Stimulated activated CD4-positive, alpha-beta T cell treated with anti-CD3 and anti-CD28 coated beads, Interleukin-15, amount 100 ng/mL, for 1 hour (primary cell): ENCODE measurements at places on chromosomes 11 and 22.
A peak's percentile ranks its signal among the peaks of the same experiment; 100 is the strongest.

DNA sequence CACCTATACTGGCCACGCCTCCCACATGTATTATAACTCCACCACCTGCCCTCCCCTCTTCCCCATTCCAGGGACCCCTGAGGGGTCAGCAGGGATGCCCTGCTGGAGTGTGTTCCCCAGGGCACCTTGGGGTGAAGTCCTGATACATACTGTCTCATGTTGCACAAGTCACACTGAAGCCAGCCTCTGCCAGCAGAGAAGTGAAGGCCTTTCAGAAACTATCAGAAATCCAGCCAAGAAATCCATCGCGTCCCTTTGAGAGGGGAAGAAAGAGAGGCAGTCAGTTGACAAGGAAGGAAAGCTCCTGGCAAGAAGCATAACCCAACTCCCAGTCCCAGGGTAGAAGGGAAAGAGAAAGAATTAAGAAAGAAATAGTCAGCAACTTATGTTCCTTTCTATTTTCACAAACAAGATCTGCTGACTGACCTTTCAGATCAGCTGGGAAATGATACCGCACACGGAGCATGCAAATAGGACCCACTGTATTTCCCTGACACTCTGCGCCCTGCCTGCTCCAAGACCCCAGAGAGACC lies 45.2 kb downstream of the SC5D start:
- no peak for DNase-seq

DNA sequence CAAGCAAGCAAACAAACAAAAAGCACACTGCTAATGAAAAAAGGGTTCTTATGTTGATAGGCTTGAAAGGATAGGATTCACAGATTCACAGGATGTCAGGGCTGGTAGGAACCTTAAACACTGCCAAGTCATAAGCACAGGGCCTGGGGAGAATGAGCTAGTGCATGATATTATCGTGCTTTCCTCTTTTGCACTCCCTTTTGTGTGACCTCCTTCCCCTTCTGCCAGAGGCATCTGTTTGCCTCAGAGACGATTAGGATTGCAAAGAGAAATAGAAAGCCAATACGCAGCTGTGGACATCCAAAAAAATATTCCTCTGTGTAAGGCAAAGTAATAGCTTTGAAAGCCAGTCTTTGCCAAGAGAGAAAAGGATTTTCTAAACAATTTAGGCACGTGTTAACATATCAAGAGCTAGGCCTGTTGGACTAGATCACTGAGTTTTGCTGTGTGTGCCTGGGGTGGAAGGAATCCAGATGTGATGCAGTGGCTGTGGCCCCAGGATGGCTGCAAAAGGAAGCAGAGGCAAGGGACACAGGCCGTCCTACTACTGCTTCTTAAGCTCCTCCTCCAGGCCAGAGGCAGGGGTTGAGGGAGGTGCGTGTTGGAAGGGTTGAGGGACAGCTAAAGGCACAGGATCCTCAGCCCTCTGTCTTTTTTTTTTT lies 30.6 kb downstream of the MCHR1 start:
- DNase-seq = no peak

DNA sequence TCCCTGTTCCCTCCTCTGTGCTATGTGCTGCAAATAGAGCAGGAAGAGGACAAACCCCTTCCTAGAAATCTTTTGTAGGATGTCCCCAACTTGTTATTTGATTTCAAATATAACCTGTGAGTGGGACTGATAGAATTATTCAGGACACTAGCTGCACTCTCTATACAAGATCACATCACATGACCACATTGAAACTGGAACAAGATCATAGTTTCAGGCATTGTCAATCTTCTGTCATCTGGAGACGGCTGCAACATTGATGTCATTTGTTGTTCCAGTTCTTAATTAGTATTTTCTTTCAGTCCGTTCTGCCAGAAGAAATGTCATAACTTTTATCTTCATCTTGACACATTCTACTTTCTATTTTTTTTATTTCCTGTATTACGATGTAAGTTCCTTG lies 89.3 kb downstream of the GRIA4 start:
- no peak for DNase-seq

GRCh38 chr22:50684501-50684900 lies 11.9 kb downstream of the SHANK3 start:
- DNase-seq = no peak

- DNase-seq = no peak
Measured at GRCh38 chr11:115616971-115617370, 112.8 kb upstream of the CADM1 start.

DNA sequence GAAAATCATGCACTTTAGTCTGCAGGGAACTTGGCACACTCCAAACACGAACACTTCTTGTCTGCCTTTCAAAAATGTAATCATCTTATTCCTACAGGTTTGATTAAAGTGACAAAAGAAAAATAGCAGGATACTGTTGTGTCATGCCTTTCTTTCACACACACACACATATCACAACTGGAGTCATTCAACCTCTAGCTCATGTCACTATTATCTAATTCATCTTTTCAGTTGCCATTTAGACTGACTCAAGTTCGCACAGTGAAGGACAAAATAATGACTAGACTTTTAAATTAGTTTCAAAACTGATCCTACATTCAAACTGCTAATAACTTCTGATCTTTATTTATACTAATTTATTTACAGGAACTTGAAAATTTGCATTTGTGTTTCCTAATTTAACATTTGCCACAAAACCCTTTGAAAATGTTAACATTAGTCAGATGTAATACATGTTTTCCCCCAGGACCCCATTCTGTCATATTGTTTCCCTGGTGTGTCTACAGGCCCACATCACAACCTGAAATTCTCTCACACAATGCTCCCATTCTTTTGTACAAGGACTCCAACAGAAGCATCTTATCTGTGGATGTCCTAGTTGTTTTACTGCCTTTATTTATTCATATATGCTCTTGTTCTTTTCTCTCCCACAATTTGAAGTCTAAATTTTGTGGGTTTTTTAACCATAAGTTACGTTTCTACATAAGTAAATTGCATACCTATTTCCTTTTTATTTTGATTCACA lies 171.1 kb downstream of the GRIA4 start:
- no peak for DNase-seq

GRCh38 chr22:32030518-32031247 lies 12.4 kb upstream of the SLC5A1 start:
- no peak for DNase-seq

DNA sequence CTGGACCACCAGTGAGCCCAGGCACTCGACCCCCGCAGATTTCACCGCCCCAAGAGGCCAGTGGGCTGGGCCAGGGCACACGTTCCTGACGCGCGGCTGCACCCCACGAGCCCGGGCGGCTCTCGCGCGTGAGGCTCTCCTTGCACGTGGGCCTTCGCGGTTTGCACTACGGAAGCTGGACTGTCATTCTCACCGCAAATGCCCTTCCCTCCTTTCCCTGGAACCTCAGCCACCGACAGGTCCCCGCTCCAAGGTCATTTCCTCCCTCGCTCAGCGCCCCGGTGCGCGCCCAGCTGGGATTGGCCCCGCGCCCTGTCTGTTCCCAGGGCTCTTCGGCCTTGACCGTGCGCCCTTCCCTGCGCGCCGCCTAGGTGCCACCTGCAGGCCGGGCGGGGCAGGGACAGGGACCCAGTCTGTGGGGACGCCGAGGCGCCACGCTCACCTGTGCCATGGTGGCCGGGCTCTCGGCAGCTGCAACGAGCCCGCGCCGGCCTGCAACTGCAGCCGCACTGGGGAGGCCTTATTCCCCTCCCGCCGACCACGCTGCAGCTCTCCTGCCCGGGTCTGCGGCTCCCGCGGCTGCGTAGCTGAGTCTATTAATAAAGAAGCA lies 2.1 kb upstream of the CPT1A start:
- DNase-seq = peak; percentile 63

GRCh38 chr22:44088976-44089570 lies 65.0 kb downstream of the PARVB start:
- no peak for DNase-seq

DNA sequence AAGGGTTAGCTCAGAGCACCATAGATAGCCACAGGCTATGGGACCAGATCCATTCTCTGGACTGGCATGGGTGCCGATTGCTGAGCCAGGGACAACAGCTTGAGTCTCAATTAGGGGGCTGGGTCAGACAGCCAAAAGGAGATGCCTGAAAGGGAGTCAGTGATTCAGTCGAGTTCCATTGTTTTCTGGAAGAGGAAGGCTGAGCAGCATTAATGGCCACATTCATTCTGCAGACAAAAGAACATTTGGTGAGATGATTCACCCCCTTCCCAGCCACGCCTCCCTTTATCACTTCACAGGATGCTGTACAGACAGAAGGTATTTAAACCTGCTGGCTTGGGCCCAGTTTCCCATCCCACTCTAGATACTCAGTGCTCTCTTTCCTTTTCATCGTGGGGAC lies 131.9 kb downstream of the ADAMTS15 start:
- no peak for DNase-seq

DNA sequence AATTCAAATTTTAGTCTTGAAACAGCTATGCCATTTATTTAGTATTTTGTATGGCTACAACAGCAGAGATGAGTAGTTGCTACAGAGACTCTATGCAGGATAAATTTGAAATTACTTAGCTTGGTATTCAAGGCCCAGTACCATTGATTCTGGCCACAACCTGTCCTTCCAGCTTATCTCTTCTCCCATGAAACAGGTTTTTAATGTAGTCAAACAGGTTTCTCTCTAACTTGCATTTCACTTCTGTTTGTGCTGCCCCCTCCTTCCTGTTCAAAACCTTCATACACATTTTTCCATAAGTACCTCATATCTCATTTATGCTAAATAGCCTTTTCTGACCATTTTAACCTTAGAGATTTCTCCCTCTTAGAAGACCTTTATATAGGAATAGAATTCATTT lies 3.3 kb downstream of the USP47 start:
- no peak for DNase-seq

DNA sequence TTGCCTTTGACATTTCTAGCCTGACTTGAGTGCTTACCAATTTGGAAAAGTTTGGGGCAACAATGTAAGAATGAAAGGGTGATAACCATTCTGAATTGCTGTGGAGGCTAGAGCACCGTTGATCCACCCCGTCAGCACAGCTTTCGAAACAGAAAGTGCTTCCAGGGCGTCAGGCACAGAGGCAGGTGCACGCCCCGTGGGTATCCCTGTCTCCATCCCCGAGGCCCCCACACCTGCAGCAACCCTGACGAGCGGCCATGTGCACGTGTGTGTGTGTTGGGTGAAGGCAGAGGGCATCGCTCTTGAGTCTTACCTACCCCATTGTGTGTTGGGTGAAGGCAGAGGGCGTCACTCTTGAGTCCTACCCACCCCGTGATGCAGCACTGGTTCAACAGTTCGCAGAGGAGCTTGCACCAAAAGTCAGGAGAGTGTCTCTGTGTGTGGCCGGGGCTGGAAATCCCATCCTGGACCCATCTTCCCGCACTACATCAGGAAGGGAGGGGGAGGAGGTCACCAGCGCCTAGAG lies 404.5 kb downstream of the BRD1 start:
- no peak for DNase-seq

DNA sequence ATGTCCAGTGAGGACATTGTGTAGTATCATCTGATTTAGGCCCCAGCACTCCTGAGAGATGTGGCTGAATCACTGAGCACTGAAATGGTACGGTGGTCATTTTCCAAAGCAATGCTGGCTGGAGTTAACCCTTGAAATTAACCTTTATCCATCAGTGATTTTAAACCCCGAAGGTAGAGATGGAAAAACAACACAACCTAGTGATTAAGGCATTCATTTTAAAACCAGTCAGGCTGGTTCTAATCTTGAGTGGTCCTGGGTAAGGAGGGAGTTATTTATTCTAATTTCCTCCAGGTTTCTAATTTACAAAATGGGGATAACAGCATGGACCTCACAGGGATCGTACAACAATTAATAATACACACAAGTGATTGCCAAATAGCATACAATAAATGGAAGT lies 6.6 kb upstream of the CSNK2A3 start:
- DNase-seq = no peak

DNA sequence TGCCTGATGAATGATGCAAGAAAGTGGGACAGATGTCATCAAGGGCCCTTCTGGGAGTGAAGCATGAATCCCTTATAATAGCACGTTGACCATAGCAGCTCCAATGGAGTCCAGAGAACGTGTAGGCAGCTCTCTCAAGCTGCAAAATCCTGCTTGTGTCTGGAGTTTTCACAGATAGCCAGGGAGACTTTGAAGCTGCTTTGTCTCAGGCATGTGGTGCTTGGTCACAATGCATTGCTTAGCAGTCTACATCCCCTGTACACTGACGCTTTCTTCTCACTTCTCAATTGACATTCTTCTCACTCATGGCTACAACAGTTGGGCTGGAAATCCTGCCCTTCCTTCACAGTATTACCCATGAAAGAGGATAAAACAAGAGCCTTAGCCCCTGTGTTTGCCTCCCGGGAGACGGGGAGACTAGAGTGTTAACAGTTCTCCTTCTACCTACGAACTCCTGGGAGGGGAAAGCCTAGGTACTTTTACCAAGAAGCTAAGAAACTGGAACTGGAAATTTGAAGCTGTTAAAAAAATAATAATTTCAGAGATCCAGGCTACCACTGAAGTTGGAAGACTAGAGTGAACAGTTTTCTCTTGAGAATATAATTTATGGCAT lies 20.7 kb upstream of the MMP7 start:
- no peak for DNase-seq

DNA sequence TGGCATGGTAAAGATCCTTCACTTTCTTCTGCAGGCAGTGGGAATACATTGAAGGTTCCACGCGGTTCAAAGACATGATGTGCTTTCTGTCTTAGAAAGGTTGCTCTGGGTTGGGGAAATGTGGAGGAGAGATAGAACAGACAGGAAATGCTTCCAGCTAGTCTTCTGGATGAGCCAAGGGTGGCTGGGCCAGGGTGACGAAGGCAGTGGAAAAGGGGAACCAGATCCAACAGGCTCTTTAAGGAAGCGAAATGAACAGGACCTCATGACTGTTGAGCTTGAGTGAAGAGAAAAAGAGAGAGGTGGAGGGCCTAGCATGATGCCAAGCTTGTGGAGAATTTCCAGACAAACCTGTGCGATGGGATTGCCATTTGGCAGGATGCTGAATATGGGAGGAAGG lies 56.4 kb upstream of the LMO1 start:
- DNase-seq = no peak

GRCh38 chr22:37206118-37206840 lies 6.0 kb downstream of the SSTR3 start:
- DNase-seq = no peak

DNA sequence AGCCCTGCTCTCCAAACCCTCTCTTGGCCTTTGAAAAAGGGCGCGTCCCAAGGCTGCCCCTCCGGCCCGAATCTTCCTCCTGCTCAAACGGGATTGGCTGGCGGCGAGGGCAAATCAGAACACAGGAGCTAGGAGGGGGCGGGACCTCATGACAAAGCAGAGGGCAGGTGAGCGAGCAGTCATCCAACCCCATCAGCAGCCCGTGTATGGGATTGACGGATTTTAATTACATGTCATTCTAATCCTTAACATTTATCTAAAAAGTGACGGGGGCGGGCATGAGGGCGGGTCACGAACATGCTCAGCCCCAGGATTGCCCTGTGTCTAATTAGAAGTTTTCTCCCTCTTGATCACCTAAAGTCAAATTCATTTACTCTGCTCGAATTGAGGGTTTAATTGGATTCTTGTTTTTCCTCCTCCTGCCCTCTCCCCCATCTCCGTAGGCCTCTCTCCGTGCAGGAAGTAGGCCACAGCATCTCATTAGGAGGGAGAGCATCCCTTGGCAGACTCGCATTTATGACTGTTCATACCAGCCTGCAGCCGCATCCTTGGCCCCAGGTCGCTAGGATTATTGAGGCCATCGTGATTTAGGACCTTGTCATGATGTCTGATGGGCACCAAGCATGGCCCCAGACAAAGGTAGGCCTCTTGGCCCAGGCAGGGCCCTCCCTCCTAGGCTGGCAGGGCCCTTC lies 147.1 kb downstream of the CHST1 start:
- DNase-seq = no peak

GRCh38 chr11:21658654-21659193 lies 534.2 kb upstream of the ANO5 start:
- DNase-seq = no peak

GRCh38 chr11:64661614-64662013 lies 61.4 kb downstream of the NRXN2 start:
- DNase-seq = no peak
